ENCODE measurements at places on chromosomes 12 and 14. TPM values are rescaled to one million over a fixed set of nuclear protein-coding genes. Genes with fewer than 3 reads are reported as not detected.

SOAT2 gene
- 0.19 TPM for total RNA-seq

ACOT2 gene
- total RNA-seq, result 29.4 TPM

OR5AU1 gene
- not detected for total RNA-seq

MSRB3 gene
- 35.9 TPM for total RNA-seq

GRCh38 chr14:74671789-74672188 lies 41.1 kb downstream of the AREL1 start:
- DNase-seq, result no peak

DNA sequence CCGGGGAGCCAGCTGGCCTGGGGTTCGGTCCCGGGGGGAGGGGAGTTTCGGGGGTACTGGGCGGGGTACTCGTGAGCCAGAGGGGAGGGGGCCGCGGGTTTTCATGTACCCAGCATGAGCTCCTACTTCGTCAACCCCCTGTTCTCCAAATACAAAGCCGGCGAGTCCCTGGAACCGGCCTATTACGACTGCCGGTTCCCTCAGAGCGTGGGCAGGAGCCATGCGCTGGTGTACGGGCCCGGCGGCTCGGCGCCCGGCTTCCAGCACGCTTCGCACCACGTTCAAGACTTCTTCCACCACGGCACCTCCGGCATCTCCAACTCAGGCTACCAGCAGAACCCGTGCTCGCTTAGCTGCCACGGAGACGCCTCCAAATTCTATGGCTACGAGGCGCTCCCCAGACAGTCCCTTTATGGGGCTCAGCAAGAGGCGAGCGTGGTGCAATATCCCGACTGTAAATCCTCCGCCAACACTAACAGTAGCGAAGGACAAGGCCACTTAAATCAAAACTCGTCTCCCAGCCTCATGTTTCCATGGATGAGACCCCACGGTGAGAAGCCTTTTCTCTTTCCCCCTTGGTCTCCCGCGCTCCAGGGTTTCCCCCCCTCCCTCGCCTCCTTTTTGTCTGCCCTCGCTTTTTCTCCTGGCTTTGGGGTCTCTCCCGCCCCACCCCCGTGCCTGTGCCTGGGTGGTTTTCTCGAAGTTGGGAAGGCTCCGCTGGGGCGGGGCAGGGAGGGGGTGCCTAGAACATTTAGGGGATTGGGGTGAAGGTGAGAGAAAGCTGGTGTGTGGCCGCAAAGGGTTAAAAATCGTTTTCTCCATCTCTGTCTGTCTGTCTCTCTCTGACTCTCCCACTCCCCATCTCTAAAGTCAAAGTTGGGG lies 627 bp downstream of the HOXC8 start:
- DNase-seq, result no peak

DNA sequence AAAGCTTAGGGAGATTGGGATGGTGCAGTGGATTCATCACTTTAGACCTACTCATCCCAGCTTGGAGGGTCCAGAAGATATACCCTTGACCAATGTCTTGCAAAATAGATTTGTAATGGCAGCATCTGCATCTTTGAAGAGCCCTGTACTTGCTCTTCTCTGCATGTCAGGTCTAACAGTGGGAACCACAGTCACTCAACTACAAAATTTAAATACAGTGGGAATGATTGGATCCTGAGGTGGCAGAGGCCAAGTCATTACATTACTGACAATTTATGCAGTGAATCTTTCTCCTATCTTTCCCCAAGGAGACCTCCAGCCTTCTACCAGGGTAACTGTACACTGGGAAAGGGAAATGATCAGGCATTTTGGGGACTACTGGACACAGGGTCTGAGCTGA lies 8.2 kb upstream of the RNASE9 start:
- no peak for DNase-seq

GRCh38 chr12:93573552-93574223 lies 1.2 kb downstream of the SOCS2 start:
- peak; percentile 44 for DNase-seq

DNA sequence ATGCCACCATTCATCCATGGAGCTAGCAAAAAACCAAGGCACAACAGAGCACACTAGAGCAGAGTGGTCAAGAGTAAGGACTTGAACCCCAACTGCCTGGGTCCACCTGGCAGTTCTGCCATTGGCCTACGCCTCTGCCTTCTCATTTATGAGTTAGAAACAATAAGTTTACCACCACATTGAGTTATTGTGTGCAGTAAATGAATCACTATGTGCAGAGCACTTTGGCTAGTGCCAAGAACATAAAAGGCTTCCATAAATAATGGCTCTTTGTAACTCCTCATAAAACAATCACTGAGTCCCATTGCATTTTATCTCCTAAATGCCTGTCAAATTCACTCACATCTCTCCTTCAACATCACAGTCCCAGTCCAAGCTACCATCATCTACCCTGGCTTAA lies 86.3 kb downstream of the OTX2 start:
- DNase-seq, result no peak

- DNase-seq, result no peak
Measured at GRCh38 chr12:66500091-66500490, 178.8 kb downstream of the GRIP1 start.

DNA sequence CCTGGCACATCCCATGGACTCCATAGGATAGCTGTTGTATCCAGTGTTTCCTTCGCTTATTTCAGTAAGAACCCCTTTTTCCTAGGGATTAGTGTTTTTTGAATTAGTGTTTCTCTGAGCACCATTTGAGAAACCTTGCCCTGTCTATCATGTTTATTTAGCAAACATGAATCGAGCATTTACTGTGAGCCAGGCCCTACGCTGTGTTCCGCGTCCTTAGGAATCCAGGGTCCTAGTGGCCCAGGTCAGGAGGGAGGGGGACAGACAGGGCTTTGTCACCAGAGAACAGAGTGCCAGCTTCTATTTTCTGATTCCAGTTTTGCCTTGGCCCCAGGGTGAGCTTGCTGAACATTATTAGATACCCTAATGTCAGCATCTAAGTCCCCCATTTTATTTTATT lies 2.5 kb downstream of the TEAD4 start:
- no peak for DNase-seq

DNA sequence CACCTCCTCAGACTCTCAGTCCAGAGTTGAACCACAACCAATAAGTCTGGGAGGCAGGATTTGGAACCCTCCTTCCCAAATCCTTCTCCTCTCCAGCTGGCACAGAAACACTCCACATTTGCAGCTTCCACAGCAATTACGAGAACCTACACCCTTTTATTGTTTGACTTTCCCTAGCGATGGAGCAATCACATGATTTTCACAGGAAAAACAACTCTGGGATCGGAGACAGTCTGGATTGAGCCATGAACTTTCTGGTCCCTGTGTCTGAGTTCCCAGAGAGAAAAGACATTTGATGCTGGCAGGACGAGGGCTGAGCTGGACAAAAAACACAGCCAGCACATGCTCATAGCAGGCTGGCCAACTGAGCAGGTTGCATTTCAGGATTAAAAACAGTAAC lies 49.0 kb upstream of the STON2 start:
- DNase-seq, result no peak

DNA sequence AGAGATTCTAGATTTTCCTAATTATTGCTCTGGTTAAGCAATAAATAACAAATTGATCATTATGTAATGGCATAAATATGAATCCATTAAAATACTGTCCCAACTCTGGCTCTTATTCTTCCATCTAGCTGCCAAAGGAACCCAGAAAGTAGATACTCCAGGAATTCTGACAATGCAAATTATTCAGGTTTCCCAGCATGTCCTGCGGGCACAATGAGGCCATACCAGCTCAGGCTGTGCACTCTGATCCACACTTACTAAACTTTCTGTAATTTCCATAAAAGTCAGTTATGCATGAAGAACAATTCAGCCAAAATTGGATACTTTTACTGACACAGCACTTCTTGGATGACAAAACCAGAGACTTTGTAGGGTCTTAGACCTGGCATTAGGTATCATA lies 576.3 kb downstream of the KCNH5 start:
- no peak for DNase-seq

Data from kidney (tissue), 22 donors.